ENCODE measurements at places on chromosomes 2 and 18. TPM values are rescaled to one million over a fixed set of nuclear protein-coding genes. Genes with fewer than 3 reads are reported as not detected.

DNA sequence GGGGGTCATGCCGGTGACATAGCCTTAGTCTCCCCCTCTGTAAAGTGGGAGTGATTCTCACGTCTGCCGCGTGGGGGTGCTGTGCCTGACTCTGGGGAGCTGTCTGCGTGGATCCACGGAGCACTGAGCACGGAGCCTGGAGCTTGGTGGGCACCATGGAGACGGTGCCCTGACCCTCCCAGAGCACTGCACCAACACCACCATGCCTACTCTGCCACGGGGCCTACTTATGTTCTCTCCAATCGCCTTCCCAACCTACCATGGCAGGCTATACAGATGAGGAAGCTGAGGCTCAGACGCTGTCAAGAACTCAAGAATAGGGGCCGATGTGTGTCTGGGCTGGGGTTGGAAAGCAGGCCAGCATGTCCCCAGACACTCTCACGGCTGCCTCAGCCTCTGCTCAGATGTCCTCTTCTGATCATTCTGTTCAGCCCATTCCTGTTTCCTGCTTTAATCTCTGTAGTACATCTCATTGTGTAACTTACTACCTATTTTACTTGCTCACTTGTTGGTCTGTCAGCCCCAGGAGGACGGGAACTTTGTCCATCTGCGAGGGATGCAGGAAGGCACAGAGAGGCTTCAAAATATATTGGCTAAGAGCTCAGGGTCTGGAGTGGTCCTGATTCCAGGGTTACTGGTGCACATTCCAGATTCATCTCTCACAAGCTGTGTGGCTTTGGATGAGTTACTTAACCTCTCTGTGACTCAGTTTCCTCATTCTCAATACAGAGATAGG is 168.1 kb upstream of the HS6ST1 start:
- no peak for DNase-seq

The WNT10A gene
- 0.52 TPM for total RNA-seq

- no peak for DNase-seq
Measured at GRCh38 chr2:205435970-205436369, 246.3 kb upstream of the NRP2 start.

The STARD6 gene
- total RNA-seq = not detected

- no peak for DNase-seq
Measured at GRCh38 chr2:16604236-16604635, 61.4 kb downstream of the CYRIA start.

GRCh38 chr18:75344615-75345014 is 82.9 kb downstream of the SMIM21 start:
- no peak for DNase-seq

The ZSWIM2 gene
- total RNA-seq = not detected

GRCh38 chr2:184644685-184645084 is 46.4 kb downstream of the ZNF804A start:
- no peak for DNase-seq

DNA sequence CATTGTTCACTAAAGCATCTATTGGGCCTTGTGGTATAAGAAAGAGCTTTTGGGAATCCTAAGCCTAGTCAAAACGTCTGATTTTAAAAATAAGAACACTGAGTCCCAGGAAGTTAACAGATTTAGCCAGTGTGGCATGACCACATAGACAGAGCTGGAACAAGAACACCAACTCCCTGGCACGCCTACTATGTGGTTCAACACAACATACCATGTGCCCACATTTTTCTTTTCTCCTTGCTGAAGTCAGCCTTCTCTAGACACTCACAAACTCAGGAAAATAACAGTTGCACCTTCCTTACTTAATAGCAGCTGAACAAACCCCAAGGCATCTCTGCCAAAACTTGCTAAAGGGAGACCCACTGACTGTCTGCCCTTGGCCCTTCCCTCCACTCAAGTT is 124.8 kb downstream of the C1D start:
- DNase-seq = no peak

DNA sequence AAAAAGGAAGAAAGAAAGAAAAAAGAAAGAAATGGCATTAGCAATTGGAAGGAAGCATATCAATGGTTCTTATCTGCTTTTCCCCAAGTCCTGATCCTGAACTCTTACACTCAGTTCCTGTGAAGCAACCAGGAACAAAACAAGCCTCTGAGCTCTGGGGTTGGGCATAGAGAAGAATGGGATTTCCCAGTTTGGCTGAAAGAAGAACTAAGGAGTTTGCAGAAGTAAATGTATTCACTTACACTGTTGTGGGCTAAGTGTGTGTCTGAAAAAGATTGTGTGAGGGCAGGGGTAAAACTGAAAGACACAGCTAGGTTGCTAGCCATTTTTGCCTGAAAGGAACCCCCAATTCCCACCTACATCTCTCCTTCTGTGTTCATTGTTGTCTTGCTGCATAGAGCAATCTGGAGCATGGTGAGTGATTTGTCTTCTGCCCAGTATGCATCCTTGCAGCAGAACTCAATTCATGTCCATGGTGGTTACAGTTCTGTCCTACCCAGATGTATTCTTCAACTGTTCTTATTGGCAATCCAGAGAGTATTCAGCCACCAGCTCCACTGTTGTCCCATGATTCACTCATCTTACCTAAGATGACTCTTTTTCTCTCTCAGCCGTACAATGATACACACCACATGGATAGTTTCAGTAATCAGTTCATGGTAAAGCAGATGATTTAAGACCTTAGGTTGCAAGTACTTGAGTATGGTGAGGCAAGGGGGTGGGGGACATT is 348.7 kb downstream of the ARHGAP15 start:
- no peak for DNase-seq

DNA sequence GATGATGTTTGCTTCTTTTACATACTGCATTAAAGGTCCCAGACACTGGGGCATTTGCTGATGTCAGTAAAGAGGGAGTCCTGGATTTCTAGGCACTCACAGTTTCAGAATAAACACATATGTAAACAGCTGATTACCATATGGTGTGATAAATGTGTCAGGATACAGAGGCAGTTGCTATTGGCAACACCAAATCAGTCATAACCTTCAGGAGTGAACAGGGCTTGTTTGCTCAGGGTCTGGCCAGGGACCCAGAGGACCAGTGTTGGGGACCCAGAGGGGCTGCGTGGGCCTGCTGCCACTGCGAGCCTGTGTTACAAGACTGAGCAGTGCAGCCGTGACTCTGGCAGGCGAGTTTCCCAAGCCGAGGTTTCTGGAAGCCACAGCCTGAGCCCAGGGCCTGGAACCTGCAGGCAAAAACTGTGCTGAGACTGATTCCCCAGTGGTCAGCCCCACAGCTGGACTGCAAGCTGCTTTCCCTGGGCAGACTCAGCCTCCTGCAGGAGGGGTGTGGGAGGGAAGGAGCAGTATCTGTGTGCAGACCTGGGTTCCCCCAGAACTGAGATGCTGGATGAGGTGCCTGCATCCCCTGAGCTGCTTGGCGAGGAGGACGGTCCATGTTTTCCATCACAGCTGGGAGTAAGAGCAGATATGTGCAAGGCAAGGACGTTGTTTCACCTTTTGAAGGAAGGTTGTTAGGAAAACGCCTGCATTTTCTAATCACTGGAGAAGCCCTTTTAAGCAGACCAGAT is 23.6 kb downstream of the ASAP2 start:
- DNase-seq = peak; percentile 24

The CD207 gene
- not detected for total RNA-seq

DNA sequence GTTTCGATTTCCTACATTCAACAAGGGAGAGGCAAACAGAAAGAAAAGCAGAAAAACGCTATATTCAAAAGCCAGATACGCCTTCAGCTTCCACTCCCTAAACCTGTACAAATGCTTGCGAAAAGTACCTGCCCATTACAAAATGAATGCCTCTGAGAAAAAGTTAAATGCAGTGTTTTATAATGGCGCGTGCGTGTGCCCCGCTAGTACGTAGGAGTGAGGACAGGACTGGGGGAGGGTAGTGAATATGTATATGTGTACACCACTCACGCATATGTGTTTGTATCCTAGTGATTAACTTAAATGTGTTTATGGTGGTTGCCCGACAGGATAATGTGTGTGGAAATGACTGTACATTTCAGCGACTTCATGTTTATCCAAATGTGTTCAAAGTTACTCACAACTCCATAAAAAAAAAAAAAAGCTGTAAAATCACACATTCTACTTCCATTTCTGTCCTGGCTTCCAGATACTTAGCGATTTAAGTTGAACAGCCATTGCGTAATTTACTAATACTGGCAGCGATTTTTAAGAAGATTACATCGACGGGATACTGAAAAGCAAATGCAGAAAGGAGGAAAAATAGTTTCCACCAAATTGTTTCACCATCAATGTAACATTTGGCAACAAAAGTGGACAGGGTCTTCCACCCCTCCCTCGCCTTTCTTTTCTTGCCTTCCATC is 1.3 kb downstream of the NEUROD1 start:
- no peak for DNase-seq

DNA sequence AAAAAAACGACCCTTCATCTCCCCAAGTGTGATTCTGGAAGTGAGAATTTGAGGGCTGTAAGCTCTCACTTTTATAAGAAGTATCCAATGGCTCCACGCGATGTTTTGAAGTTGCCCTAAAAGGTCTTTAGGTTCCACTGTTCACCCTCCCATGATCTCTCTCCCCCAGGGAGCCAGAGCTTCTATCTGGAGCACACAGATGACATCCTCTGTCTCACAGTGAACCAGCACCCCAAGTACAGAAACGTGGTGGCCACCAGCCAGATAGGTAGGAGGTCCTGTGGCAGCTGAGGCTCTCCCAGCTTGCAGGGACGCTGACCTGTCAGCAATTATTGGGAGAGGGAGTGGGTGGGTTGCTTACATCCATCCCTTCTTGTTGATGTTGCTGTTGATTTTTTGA is 97.8 kb downstream of the RTN4 start:
- DNase-seq = no peak

The ARHGEF33 gene
- 1.3 TPM for total RNA-seq

DNA sequence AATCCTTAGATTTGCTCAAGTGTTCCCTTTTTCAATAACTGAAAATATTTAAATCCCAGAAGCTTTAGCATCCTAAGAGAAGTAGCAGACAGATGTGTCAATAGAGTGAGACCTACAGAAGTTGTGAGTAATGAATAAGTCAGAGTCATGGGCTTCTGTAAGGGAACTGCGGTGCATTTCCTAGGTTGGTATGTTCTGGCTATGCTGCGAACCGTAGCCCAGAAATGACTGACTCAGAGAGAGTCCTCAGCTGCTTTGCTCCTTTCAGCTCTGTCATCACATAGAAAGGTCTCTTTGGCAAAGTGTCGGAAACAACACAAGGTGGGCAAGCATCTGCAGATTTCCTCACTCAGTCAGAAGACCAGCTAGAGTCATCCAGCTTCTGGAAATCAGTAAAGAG is 297.1 kb downstream of the ARHGAP15 start:
- no peak for DNase-seq

The MYCN gene
- not detected for total RNA-seq

GRCh38 chr2:163682695-163683094 is 53.1 kb downstream of the FIGN start:
- no peak for DNase-seq

GRCh38 chr18:25817546-25818237 is 272.7 kb downstream of the SS18 start:
- no peak for DNase-seq

GRCh38 chr2:176423819-176424218 is 154.6 kb downstream of the MTX2 start:
- no peak for DNase-seq

- no peak for DNase-seq
Measured at GRCh38 chr2:9954136-9954535, 2.6 kb downstream of the GRHL1 start.

The TRABD2A gene
- 0.52 TPM for total RNA-seq

DNA sequence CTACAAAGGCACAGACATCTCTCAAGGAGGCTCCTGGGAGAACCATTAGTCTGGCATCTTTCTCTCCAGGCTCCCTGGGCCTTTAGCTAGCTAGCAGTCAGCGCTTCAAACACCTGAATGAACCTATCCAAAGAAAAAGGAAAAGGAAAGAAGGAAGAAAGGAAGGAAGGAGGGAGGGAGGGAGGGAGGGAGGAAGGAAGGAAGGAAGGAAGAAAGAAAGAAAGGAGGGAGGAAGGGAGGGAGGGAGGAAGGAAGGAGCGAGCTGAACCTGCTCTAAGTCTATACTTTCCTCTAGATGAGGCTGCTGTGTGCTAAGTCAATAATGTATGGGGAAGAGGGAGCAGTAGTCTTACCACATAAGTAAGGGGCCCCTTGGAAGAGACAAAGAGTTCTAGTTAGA is 5.1 kb upstream of the BCL11A start:
- DNase-seq = no peak
